Activated T-cell treated with anti-CD3 and anti-CD28 coated beads for 1 hour (primary cell): ENCODE measurements at places on chromosomes 4 and X.

GRCh38 chr4:63583561-63583960 is 825.7 kb downstream of the TECRL start:
- no peak for DNase-seq

GRCh38 chr4:150140774-150141400 is 62.6 kb downstream of the DCLK2 start:
- DNase-seq, result no peak

GRCh38 chr4:3337811-3338210 is 45.0 kb downstream of the RGS12 start:
- no peak for DNase-seq

- DNase-seq, result no peak
Measured at GRCh38 chr4:143406523-143406922, 69.8 kb downstream of the GAB1 start.

DNA sequence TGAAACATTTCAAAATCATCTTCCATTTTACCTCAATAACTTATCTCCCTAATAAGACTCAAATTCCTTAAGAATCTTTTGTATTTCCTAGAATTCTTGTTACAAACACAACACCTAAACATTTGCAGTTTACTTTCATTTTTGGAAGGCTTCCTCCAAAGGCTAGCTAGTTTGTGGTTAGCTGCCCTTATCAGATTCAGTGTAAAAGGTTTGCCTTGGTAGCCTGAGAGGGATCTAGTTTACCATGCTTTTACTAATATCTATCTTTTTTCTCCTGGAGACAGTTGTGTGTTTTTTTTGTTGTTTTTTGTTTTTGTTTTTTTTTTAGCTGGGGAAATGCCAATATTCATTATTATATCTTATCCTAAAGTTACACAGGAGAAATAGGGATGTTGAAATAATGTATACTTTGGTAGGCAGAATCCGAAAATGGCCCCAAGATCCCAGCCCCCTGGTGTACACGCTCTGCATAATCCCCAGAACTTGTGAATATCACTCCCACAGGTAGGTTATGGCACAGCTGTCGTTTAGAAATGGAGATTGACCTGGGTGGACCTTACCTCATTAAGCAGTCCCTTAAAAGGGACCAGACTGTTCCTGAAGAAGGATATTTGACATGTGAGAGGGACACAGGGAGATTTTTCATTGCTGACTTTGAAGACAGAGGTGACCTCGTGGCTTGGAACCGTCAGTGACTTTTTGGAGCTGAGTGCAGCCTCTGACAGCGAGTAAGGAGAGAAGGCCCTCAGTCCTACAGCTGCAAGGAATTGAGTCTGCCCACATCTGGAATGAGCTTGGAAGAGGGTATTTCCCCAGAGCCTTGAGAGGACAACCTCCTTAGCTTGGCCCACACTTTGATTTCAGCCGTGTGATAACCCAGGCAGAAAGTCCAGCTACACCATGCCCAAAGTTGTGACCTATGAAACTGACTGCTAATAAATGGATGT is 33.4 kb downstream of the SEPTIN11 start:
- DNase-seq, result no peak

- no peak for DNase-seq
Measured at GRCh38 chr4:138242834-138243156, 646 bp upstream of the SLC7A11 start.

DNA sequence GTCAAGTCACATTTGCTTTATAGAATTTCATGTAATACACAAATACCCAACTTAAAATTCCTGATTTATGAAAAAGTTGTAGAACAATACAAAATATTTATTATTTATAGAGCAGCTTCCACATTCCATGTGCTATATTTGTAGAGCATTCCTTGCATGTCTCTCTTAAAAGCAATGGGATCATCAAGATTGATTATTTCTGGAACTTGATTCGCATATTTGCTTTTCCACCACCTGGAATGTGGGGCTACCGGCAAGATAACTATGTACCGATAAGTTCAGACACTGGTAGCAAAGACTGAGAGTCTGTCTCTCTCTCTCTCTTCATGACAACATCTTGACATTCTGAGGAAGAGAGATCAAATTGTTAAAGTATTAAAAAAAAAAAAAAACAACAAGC is 59.3 kb downstream of the MAPK10 start:
- DNase-seq, result no peak

DNA sequence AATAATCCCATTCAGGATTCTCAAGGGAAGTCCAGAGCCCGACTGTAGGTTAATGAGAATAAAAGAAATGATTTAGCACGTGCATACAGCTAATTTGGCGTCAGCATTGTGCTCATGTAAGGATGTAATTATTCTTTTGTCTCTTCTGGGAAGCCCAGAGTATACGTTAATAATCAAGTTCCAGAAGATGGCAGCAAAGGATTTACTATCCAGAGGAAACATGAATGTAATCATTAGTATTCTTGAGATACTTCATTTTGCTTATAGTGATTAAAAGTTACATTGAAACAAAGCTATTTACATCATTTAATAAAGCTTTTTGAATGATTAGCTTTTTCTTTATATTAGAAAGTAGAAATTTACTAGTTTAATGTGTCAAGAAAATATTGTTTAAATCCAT is 27.1 kb upstream of the MAP9 start:
- DNase-seq, result no peak

DNA sequence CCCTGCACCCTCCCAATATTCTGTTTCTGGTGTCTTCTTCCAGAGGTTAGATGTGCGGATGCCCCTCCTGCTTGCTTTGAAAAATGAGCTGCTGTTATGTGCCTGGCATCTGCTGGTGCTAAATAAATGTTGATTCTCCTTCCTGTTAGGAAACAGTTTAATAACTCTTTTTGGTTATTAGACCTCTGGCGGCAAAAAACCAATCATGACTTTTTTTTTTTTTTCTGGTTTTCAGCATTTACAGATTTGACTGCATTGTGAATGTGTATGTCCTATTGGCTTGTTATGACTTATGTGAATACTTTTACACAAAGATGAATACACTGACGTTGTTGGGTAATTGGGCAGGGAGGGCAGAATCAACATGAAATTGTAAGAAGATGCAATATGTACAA is 13.6 kb upstream of the TMEM156 start:
- no peak for DNase-seq

GRCh38 chrX:139751053-139751452 is 43.1 kb upstream of the MCF2 start:
- no peak for DNase-seq

- DNase-seq, result no peak
Measured at GRCh38 chr4:14856062-14856933, 146.0 kb upstream of the CPEB2 start.

- no peak for DNase-seq
Measured at GRCh38 chr4:140070366-140070765, 83.6 kb downstream of the MAML3 start.

DNA sequence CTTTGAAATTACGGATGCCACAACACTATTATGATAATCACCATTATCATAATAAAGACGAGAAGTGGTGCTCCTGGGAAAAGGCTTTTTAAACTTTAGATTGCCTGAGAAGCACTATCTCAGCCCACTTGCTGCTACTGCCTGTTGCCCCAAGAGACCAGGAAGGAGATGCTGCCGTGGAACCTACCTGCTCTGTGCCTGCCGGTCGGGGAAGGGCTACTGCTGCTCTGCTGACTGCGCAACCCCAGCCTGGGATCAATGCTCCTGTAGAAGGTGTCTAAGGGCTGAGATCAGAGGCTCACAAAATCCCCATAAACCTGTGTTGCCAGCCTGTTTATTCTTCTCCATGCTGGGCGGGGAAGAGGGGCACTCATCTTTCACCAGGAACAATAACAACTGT is 145.3 kb upstream of the VCX3B start:
- no peak for DNase-seq

- DNase-seq, result no peak
Measured at GRCh38 chr4:77127215-77127614, 29.8 kb upstream of the CCNG2 start.

GRCh38 chrX:133654811-133655210 is 239.5 kb upstream of the GPC4 start:
- DNase-seq, result no peak

- no peak for DNase-seq
Measured at GRCh38 chrX:13590914-13591313, 21.5 kb downstream of the EGFL6 start.

DNA sequence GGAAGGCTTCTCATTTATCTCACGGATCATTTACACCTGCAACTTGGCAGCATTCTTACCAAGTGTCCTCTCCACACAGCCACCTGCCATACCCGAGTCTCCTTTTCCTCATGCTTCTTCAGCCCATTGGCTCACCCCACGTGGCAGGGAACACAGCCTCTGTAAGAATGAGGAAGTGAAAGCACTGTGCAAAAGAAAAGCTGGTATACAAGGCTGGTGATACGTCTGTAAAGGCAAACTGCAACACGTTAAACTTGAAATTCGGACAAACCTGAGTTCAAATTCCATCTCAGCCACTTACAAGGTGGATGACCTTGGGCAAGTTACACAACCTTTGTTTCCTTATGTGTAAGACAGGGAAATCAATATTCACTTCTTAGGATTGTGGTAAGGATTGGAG is 164.0 kb upstream of the RASGEF1B start:
- no peak for DNase-seq

GRCh38 chrX:22378296-22378695 is 105.6 kb downstream of the CBLL2 start:
- no peak for DNase-seq

DNA sequence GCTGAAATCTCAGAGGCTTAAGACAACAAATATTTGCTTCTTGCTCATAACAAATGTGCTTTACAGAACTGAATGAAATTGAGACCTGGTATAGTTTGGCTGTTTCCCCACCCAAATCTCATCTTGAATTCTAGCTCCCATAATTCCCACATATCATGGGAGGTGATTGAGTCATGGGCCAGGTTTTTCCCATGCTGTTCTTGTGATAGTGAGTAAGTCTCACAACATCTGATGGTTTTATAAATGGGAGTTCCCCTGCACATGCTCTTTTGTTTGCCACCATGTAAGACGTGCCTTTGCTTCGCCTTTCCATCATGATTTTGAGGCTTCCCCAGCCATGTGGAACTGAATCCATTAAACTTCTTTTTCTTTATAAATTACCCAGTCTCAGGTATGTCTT is 221.1 kb upstream of the DIPK2B start:
- no peak for DNase-seq

DNA sequence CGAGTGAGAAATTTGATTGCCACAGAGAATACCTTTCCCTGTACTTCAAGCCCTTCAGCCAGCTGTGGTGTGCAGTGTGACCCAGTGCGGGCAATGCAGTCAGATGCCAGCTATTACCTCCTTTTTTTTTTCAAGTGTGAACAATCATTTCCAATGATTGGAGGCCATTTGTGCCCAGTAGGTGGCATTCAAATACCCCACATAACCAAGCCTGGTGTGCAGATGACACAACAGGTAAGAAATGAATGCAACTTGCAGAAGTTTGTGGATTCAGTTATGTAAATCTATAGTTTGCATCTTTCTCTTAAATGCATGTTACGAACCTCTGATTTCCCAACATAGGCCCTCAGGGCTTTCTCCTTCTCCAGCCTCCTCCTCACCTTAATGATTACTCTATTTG is 98.0 kb downstream of the CLCN4 start:
- DNase-seq, result no peak

GRCh38 chr4:81038636-81039350 is 8.3 kb downstream of the BMP3 start:
- no peak for DNase-seq

- no peak for DNase-seq
Measured at GRCh38 chr4:143335979-143336780, 496 bp upstream of the GAB1 start.

DNA sequence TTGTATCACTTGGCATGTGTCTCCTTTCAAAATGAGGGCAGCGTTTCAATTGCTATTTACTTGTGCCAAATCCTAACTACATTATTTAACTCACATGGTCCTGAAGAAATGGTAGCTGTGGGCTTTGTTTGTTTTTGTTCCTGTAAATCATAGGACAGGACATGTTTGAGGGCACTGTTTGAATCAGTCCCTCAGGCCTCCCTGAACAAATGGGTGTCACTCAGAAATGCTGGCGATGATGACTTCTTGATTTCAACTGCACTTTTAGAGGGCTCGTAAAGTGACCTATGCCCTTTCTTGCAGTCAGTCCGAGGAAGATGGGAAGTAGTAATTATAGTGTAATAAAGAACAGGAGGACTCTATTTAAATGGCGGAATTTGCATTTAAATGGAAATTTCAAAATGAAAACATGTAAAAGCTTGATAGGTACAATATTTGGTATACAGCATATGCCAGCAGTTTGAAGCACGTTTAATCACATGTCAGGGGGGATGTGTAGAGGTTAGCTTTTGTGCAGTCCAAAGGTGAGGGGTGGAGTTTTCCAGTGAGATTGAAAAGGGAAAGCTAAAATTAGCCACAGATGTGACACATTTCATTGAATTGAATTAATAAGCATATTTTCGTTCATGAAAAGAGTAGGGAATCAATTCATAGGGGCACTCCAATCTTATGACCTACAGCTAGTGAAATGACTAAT is 1958.7 kb upstream of the IGFBP7 start:
- DNase-seq, result no peak

- DNase-seq, result no peak
Measured at GRCh38 chr4:85598936-85599335, 124.0 kb downstream of the ARHGAP24 start.

GRCh38 chr4:153595894-153596601 is 88.0 kb upstream of the TLR2 start:
- DNase-seq, result no peak

DNA sequence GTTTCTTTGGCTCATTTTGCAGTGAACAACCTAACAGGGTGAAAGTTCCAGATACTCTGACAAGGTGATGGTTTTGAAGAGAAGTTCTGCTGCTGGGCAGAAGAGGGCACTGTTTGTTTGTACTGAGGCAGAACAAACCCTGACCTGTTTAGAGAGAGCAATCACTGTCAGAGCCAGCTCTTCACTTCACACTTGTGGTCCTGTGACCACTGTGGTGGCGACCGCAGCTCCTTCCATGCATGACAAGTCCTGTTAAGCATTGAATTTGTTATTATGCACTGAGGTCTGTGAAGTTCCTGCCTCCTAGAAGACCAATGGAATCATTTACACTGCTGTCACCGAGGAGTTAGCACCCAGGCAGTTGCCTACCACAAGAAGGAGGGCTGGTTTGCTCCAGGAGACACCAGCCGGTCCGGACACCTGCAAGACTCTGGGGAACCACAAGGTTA is 86.6 kb downstream of the ZNF330 start:
- DNase-seq, result peak; percentile 14

DNA sequence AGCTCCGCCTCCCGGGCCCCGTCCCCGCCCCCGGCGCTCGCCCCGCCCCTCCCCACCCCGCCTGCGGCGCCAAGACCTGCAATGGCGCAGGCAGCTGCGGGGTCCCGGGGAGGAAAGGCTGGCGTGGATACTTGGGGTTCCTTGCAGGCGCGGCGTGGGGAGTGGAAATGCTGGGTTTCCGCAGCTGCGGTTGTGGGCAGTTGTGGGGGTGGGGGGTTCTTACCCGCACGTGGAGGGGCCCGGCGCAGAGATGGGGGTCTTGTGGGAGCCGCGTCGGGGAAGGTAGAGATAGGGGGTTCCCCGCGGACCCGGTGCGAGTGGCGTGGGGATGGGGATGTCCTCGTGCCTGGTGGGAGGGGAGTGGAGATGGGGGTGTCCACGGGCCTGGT is 680 bp upstream of the ASMTL start:
- peak; percentile 63 for DNase-seq

GRCh38 chr4:26062215-26062614 is 148.2 kb downstream of the SMIM20 start:
- DNase-seq, result no peak
